ENCODE measurements at places on chromosomes 7 and 10.

DNA sequence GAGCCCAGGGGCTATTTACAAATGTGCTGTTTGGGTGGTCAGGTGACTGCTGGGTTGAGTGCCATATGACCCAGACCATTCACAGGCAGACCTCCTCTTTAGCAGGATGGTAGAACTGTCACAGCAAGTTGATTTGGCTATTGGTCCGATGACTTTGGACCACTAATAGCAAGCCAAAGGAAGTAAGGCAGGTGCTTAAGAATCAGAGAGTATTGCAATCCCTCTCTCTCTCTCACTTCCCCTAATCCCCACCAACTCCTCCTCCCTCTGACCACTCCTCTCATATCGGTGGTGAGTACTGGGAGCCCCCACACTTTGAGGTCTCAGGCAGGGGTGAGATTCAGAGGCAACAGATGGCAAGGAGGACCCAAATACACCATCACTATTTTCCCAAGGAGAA is 165.3 kb downstream of the TRIL start:
- no peak for DNase-seq

- DNase-seq: no peak
Observed at GRCh38 chr7:82740246-82740848, 296.8 kb upstream of the CACNA2D1 start.

- DNase-seq: no peak
Observed at GRCh38 chr7:1413936-1414639, 45.2 kb downstream of the MICALL2 start.

- no peak for DNase-seq
Observed at GRCh38 chr10:24723788-24724380, at the start of gene ARHGAP21. ARHGAP21 (minus strand) TSS chr10:24723887; CDS start chr10:24721899, 1,988 bp downstream.

DNA sequence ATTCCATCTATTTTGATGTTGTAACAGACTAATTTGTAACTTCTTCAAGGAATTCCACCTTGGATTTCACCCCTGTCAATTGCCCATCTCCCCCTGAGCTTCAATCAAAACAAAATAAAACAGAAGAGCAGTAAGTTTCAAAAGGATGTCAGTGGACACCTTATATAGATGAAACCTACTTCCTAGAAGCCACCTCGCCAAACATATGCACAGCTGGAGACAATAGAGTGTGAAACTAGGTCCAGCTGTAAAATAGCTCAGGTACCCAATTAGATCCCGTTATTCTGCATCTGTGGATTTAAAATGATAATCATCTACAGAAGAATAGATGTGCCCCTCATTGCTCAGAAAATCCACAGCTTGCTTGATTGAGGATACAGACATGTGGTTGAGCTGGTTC is 598.6 kb downstream of the SH2D4B start:
- no peak for DNase-seq

DNA sequence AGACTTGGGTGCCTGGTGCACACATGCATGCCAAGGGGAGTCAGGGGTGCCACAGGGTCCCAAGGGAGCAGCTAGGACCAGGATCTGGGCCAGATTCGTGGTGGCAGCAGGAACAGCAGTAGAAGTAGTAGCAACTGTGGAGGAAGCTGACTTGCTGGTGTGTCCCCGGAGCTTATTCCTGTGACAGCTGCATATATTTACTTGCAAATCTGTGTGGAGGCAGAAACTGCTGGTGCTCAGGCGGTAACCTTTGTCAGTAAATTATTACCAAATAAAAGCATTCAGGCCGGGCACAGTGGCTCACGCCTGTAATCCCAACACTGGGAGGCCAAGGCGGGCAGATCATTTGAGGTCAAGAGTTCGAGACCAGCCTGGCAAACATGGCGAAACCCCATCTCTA is 67.4 kb upstream of the RAB18 start:
- DNase-seq: no peak

- no peak for DNase-seq
Observed at GRCh38 chr10:97327348-97328294, 6.9 kb downstream of the FRAT2 start.

DNA sequence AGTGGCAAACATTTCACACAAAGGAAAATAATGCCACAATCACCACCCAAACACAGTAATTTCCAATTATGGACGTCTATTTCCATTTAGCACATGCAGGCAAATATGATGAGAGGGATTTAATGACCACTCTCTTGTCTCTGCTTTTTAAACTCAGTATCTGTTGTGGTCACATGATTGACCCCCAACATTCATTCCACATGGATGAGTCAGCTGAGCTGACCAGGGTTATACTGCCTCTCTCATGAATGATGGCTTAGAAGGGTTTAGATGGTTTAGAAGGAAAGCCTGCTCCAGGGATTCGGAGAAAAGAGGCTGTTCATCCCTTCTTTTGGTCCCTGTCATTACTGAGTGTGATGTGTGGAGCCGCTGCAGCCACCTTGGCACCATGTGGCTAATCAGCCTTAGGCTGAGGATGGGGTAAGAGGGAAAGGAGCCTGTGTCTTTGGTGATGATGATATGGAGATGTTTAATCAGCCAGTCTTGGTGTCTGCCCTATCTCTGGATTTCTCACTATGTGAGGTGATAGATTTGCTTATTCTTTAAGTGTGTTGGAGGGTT is 38.2 kb upstream of the JAKMIP3 start:
- no peak for DNase-seq

- no peak for DNase-seq
Observed at GRCh38 chr7:21134631-21135030, 293.3 kb upstream of the SP4 start.

GRCh38 chr10:28505359-28505959 is 27.5 kb upstream of the WAC start:
- DNase-seq: no peak

DNA sequence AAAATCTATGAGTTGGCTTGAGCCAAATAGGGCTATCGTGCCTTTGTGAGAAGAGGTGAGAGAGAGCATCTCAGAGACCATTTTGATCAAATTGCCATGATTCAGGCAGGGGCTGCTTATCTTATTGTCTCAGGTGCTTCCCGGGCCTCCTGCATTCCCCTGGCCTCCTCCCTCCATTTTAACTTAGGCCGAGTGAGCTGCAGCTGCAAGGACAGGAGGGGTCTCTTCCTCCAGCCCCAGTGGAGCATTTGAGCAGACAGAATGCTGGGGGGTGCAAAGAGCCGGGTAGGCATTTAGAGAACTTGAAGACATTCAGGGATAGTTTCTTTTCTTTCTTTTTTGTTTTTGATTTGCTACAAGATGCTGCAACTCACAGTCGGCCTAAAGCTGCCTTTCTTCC is 59.0 kb downstream of the BUB3 start:
- no peak for DNase-seq

DNA sequence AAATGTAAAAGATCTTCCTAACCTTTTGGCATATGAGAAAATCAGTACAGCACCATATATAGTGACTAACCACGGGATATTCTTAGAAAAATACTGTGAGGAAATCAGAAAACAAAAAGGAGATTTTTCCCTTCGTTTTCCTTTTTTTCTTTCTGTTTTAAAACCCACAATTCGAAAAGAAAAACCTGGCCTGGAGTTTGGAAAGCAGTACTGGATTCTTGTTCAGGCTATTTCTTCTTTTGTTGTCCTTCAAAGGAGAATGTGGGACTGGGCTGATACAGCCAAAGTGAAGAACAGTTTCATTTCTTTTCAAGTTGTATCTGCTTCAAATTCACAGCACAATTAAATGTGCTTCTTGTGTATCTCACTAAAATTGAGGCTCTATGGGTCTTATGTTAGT is 156.8 kb upstream of the PHYHIPL start:
- no peak for DNase-seq

DNA sequence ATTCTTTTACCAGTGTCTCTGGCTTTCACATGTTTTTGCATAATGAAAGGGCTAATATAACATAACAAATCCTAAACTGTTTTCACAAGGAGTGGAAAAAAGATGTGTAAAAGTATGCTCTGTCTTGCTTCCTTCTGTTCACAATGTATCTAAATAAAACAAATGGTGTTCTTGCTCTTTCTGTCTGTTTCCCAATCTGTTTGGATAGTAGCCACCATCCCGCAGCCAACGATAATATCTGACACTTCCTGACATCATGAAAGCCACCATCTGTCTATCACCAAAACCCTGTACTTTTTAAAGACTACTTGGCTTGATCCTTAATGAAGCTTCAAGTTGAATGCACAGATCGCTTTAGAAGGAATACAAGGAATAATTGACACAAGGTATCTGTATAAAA is 246.2 kb downstream of the ETV1 start:
- DNase-seq: no peak

DNA sequence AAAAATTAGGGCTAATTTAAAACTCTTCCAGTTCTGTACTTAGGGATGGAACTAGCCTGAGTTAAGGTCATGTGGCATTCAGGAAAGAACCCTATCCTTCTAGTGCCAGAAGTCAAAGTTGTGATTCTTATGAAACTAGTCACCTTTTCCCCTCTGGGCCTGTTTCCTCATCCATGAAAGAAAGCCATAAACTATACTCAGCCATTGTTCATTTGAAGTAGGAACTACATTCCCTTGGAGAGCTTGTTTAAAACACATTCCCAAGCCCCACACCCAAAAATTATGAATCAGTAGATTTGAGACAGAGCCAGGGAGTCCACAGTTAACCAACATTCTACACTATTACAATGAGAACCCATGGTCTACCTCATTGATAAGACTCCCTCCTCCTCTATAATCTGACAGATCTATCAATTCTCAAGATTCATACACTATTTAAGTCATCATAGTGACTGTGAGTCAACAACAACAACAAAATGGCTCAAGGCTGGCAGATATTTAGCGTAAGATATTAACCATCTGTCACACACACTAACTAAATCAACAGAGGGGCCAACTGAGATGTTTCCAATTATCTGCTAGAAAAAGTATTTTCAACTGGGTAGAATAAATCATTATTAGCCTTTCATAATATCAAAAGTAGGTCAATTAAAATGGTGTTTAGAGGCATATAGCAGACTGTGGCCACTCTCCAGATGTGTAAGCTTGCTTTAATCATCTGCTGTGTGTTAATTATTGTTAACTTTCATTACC is 102.3 kb downstream of the SLC25A13 start:
- no peak for DNase-seq

DNA sequence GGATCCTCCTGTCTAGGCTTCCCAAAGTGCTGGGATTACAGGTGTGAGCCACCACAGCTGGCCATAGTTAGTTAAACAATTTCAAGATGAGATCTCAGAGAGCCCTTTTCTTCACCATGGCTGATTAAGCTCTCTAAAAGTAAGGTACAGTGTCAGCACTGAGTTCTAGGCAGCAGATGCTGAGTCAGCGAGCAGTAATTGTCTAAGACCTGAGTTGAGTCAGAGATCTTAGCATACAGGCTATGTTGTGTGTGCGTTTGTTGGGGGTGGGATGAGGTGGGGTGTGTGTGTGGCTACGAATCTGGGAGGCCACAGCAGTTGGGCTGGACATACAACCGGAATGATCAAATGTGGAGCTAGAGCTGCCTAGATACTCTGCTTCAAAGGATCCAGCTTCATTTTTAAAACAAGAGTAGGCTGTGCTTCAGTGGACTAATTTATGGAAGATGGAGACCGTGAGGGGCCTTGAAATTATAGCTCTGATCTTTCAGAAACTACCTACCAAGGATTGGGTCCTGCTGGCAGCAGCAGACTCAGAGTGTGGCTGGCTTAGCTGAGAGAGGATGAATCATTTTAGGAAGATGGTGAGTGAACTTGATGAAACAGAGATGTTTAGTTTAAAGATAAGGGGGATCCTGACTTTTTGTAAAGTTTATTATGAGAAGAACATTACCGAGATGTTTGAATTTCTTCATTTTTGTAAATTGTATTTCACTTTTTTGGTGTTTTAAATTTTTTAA is 17.5 kb upstream of the MTPN start:
- no peak for DNase-seq

GRCh38 chr7:144452064-144452463 is 48.6 kb upstream of the NOBOX start:
- no peak for DNase-seq

DNA sequence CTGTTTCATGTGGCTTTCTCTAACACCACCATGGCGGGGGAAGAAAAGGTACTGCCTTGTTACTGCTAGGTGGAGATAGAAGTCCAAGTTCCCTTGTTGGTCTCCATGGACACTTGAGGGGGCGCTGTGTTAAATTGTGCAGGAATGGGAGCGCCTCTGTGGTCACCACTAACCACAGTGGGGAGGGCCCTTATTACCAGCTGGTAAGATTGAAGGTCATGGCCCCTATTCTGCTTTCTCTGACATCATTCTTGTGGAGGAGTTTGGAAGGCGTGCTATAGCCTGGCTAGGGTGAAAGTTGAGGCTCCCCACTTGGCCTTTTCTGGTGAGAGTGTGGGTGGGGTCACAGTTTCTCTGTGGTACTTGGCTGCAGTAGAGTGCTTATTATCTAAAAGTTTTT is 14.9 kb upstream of the MXI1 start:
- no peak for DNase-seq

Measured in naive thymus-derived CD4-positive, alpha-beta T cell (primary cell).